ENCODE measurements at places on chromosomes 7 and 10. TPM values are rescaled to one million over a fixed set of nuclear protein-coding genes. Genes with fewer than 3 reads are reported as not detected.

DNA sequence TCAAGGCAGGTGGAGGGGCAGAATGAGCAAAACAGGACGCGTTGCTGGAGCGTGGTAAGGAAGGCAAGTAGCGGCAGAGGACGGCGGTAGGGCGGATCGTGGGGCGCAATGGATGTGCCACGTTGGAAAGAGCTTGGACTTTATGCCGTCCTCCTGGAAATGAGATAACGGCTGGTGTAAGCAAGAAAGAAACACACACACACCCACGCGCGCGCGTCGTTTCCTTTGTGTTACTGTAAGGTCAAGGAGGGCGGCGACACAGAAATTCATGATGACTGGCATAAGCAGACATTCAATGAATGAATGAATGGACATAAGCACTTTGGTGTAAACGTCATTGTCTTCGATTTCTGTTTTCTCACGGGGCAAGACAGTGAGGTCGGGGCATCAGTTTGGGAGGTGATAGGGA, 683 bp upstream of the ENTPD7 start:
- DNase-seq, result no peak

Gene PON3
- total RNA-seq, result 1.2 TPM

- DNase-seq, result no peak
These were observed 73.8 kb downstream of the RBM20 start for GRCh38 chr10:110717781-110718589.

GRCh38 chr10:97498841-97499560, at the start of gene UBTD1:
TSS of gene UBTD1 (plus strand) at chr10:97498924. CDS start at chr10:97499204, 280 bp downstream.
- no peak for DNase-seq

Gene VAX1
- total RNA-seq, result not detected

GRCh38 chr10:104608091-104608828, 32.8 kb upstream of the SORCS3 start:
- DNase-seq, result peak; percentile 42

DNA sequence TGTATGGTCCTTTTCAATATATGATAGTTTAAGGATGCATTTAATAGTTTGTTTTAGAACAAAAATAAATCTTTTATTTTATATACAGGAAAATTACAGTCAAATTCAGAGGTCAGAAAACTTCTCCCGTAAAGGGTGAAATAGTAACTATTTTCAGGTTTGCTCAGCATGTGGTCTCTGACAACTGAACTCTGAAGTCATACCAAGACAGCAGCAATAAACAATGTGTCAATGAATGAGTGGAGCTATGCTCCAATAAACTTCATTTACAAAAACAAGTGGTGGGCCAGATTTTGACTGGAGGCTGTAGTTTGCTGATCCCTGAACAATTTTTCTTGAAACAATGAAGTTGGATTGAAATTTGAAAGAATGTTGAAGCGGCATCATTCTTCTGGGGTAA, 123.6 kb downstream of the ZNF248 start:
- no peak for DNase-seq

Gene GARIN1A
- total RNA-seq, result 2.9 TPM

Data from esophagus muscularis mucosa (tissue), 4 donors.